Lung microvascular endothelial cell (primary cell): ENCODE measurements at places on chromosomes 6 and 20.
A peak's percentile ranks its signal among the peaks of the same experiment; 100 is the strongest.

- DNase-seq: no peak
Measured at GRCh38 chr6:38025451-38025850, 205.9 kb downstream of the ZFAND3 start.

DNA sequence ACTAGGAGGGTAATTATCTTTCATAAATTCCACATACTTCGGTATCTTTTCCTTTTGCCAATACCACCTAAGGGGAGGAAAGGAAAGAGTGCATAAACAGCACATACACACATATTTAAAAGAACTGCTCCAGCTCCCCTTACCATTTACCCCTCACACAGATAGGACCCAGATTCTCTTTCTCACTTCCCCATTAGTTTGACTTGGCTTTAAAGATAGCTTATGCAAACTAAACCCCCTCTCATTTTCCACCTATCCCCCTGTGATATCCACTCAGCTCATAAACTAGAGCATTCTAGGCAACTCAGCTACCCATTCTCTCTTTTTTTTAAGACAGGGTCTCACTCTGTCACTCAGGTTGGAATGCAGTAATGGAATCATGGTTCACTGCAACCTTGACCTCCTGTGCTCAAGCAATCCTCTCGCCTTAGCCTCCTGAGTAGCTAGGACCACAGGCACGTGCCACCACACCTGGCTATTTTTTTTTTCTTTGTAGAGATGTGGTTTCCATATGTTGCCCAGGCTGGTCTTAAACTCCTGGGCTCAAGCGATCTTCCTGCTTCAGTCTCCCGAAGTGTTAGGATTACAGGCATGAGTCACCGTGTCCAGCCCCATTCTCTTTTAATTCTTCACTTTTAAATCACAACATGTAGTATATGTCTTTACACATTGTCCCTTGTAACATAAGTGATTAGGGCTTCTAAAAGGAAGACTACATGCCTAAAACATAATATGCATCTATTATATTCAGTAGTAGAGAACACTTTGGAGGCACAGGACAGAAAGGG is 4.0 kb downstream of the FUCA2 start:
- DNase-seq: peak; percentile 12

DNA sequence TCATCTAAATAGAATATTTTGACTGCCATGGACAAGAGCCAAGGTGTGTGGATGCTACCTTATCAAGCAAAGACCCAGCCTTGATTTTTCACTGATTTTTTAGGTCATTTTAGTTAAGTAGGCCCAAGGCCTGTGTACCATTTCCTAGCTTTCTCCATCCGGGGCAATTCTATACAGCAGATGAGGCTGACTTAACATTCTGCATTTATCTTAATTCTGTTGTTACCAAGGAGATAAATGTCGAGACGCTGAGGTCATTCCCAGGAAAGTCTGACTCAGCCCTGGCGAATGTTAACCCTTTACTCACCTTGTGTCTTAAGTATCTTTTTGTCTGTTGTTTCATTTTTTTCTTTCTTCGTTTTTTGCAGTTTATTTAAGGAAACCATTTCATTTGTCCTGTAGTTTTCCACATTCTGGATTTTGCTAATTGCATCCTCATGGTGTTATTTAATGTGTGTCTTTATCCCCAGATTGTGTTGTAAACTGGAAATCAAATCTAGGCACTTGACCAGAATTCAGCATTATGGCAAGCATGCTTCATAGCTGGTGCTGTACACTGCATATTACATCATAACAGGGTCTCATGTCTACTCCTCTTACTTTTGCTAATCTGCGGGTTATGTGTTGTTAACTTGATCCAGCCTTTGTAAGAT is 277.0 kb downstream of the CDKAL1 start:
- no peak for DNase-seq

GRCh38 chr6:160043784-160044183 is 74.9 kb downstream of the IGF2R start:
- no peak for DNase-seq

DNA sequence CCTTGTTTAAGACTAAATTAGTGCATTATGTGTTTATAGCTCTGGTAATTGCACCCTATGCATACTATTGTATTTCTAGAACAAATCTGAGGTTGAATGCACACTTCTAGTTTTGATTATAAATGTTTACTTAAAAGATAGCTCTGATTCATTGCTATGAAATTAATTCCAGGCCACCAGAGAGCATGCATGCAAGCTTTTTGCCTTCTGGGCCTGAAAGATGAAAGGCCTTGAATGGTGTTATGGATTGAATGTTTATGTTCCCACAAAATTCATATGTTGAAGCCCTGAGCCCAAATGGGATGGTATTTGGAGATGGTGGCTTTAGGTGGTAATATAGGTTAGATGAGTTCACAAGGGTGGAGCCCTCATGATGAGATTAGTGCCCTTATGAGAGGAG is 695.0 kb upstream of the MAP3K7 start:
- DNase-seq: no peak

GRCh38 chr6:154352898-154353585 is 3.6 kb downstream of the IPCEF1 start:
- DNase-seq: no peak

GRCh38 chr6:38432479-38432878 is 207.2 kb downstream of the BTBD9 start:
- no peak for DNase-seq

DNA sequence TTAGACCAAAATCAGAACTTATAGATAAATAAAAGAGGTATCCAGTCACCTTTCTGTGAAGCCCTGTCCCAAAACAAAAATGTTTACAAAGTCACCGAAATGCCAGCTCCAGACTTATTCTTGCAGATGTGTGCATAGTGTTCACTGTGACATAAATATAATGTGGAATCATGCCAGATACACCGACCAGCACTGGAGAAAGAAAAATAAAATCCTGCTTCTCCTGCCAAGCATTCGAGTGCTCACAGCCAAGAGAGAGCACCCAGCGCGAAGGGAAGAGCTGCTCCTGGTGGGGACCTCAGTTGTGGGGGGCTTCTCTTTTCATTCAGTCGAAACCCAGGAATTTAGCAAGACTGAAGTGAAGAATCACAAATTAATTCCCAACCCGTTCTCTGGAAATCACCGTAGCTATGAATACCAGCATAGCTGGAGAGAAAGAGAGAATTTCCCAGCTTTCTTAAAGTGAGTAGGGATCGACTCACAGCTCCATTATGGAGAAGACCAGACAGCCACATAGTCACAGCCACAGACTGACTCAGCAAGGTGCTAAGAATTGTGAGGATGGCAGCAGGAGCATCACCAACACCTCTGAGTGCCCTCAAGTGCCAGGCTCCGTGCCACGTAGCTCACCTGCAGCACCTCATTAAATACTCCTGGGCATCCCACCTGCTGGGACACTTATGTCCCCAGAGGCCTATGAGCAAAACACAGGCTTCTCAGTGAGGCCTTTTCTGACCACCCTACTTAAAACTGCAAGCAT is 33.2 kb downstream of the BFSP1 start:
- peak; percentile 49 for DNase-seq

DNA sequence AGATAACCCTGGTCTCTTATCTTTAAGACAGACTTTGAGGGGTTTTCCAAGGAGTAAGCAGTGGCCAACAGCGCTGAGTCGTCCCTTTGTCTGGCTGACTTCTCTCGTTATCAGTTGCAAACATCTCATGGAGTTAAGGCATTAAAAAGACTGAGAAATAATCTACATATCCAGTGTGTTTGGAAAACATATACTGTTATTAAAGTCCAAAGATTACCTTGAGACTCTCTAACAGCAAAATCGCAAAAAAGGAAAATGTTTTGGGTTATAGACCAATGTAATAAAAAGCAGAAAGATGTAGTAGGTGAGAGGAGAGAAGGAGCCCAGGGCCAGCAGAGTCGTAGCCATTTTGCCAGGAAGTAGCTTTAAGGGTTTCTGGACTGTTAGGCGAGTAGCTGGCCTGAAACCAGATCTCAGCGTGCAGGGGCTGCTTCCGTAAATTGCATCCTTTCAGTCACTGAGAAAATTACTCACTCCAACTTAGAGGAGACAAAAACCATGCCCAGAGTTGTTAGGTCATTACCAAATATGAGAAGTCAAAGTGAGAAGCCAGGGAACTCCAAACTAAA is 24.6 kb downstream of the MYLK4 start:
- DNase-seq: peak; percentile 75

- DNase-seq: no peak
Measured at GRCh38 chr20:51861726-51862466, 59.6 kb upstream of the SALL4 start.

GRCh38 chr6:100881707-100882040 is 545 bp upstream of the ASCC3 start:
- no peak for DNase-seq

DNA sequence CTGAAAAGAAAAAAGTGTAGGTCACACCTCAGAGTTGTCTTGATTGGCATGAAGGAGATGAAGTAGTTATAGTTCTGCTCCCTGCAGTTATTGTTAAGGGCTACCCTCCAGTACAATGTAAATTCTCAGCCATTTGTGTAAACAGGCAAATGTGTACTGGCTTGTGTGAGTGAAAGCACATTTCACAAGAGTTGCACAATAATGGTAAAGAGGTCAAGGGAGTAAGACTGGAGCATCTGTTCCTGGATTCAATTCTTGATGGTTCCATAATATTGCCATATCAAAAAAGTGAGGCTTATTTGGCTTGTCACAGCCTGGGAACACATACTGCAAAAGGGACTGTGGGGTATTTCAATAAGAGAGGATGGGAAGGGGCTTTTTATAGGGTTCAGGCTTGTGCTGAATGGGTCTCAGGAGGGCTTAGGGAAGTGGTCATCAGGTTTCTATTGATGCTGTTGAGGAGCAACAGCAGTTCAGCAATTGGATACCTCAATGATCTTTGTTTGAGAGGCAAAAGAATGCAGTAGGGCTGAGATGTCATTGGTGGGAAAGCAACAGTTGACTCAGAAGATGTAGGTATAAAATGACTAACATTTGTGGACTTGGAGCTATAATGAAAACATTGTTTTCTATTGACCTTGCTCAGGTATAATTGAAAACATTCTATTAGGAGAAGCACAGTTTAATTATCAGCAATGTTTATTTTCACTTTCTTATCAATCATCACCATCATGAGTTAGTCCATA is 402.6 kb downstream of the BCKDHB start:
- DNase-seq: no peak

GRCh38 chr20:1855109-1855508 is 40.1 kb upstream of the SIRPA start:
- DNase-seq: no peak

GRCh38 chr6:29631860-29632731 is 887 bp downstream of the GABBR1 start:
- DNase-seq: no peak

- DNase-seq: peak; percentile 75
Measured at GRCh38 chr6:107646176-107646575, 156.3 kb downstream of the SOBP start.

- no peak for DNase-seq
Measured at GRCh38 chr6:139648430-139649000, 274.1 kb upstream of the CITED2 start.

DNA sequence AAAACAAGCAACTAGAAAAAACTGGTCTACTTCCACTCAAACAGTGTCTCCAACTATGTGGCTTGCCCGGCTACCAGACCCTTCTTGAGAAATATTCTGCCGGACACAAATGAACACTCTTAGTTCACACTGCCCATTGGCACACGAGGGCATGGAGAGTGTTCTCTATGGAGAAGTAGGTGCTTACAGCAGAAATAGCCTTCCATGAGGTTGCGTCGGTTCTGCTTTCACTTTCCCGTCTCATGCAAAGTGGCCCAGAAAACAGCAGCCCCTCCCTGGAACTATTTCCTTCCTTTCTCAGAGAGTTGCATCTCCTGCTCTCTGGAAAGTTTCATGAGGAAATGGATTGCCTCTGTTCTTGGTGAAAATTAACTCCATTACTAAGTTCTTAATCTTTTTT is 9.5 kb upstream of the HLA-DOA start:
- peak; percentile 72 for DNase-seq

DNA sequence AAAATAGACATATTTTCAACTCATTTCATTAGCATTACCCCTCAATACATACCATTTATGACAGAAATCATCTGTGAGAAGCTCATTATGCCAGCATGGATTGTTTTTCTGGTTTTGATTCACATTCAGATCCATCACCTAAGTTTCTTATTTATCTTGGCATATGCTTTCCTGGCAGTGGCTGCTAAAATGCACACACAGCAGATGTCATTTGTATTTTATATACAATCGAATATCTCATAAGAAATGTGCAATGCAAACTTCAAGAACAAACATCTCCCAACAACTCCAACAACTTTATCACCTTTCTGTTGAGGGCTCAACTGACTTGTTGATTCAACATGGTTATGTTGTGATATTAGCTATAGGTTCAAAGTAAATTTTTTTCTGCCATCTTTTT is 208.3 kb downstream of the PHACTR1 start:
- peak; percentile 16 for DNase-seq

- DNase-seq: no peak
Measured at GRCh38 chr6:156883497-156884252, 106.5 kb downstream of the ARID1B start.

- peak; percentile 25 for DNase-seq
Measured at GRCh38 chr20:63056236-63057170, 49.7 kb upstream of the BHLHE23 start.

DNA sequence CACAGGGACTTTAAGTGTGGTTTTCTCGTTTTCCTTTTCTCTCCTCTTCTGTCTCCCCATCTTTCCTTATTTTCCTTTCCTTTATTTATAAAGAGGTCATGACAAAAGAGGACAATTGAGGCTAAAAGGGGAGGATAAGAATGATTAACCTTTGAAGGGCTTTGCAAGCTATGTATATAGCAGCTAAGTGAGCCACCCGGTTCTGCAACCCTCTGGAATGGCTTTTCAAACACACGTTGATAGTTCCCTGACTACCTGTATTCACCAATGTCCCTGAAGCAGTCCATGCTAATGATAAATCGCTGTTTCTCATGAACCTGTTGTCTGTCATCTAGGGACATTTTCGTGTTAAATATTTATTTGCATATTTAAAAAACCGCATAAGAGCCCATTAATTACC is 124.4 kb upstream of the RALGAPA2 start:
- DNase-seq: no peak

DNA sequence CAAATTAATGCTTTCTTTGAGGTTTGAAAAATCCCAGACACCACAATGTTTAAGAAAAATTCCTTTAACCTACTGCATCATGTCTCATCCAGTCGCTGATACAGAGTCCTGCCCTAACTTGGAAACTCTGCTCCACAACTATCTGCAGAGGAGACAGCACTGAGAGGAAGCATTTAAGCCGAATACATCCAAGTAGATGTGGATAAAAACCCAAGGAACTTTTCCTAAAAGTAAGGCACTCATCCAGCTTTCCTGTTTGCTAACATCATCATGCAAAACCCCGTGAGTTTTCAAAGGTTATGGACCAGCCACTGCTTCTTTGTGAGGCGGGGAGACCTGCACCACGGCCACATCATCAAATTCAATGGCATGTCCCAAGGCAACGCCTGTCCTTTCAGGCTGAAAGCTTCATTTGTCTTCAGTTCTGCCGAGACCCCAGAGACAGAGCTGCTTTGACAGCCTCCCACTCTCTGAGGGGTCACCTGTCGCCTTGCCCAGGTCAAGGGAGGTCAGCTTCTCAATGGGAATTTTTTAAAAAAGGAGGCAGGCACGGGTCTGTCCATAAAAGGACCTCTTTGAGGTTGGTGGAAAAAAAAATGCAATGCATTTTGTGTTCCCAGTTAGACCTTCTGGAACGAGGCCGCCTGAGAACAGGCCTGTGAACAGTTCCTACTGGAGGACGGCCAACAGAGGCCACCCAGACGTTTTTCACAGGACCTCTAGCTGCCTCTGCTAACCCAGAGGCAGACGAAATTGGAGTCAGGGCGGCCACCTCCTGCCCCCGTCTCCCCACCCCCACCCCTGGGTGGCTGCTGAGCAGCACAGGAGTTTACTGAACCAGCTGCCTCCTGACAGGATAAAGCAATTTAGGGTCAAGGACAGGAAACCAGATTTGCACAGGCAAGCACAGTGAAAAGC is 142.5 kb upstream of the HDDC2 start:
- DNase-seq: no peak

- no peak for DNase-seq
Measured at GRCh38 chr6:74113901-74114300, 417.9 kb downstream of the CD109 start.
